Upper lobe of left lung (tissue), 6 donors: ENCODE measurements at places on chromosomes 1 and 21. TPM values are rescaled to one million over a fixed set of nuclear protein-coding genes. Genes with fewer than 3 reads are reported as not detected.

The OLIG2 gene
- total RNA-seq: not detected

The TAS1R1 gene
- total RNA-seq: 0.15 TPM

GRCh38 chr21:27134516-27134915 is 167.6 kb upstream of the ADAMTS5 start:
- H3K4me3 ChIP-seq: no peak overlapping the region
- H3K27me3 ChIP-seq: no peaks in the 10 kb centered on the region
- H3K4me1 ChIP-seq: no peaks in the 10 kb centered on the region

- no peaks in the 10 kb centered on the region for H3K36me3 ChIP-seq
- peaks cover 42% of the 10 kb centered on the region for H3K4me1 ChIP-seq
- no peak within 1 kb of the TSS for H3K27ac ChIP-seq
These were observed at the start of gene CSMD2 for GRCh38 chr1:34164771-34165391. TSS of gene CSMD2 (minus strand) at chr1:34165230. CDS start at chr1:34165097, 133 bp downstream.

The CYP4Z1 gene
- 2.1 TPM for total RNA-seq

DNA sequence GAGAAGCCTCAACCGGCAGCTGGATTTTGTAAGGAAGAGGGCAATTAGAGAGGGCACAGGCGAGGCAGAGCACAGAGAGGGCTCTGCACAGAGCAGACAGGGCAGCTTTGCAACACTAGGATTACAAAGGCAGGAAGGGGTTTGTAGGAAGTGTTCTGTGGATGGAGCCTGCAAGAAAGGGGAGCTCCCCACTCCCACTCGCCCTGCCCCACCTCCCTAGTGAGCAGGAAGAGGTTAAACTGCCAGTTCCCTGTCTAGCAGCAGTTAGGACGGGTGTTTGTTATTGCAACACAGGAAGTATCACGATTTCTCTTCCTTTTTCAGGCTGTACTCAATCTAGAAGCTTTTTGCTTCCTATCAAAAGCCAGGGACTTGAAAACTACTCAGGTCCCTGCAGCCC is 63.3 kb upstream of the LRRC8D start:
- peaks cover 51% of the 10 kb centered on the region for H3K4me1 ChIP-seq
- no peaks in the 10 kb centered on the region for H3K27me3 ChIP-seq
- peak overlapping the region; percentile 52 for H3K27ac ChIP-seq
- peak; percentile 49 for DNase-seq
- peak overlapping the region; percentile 23 for H3K4me3 ChIP-seq

- H3K27ac ChIP-seq: peak overlapping the region; percentile 45
- no peaks in the 10 kb centered on the region for H3K36me3 ChIP-seq
- no peak for DNase-seq
- peak overlapping the region; percentile 55 for H3K4me3 ChIP-seq
These were observed 48.4 kb upstream of the CD34 start for GRCh38 chr1:207959141-207959825.

DNA sequence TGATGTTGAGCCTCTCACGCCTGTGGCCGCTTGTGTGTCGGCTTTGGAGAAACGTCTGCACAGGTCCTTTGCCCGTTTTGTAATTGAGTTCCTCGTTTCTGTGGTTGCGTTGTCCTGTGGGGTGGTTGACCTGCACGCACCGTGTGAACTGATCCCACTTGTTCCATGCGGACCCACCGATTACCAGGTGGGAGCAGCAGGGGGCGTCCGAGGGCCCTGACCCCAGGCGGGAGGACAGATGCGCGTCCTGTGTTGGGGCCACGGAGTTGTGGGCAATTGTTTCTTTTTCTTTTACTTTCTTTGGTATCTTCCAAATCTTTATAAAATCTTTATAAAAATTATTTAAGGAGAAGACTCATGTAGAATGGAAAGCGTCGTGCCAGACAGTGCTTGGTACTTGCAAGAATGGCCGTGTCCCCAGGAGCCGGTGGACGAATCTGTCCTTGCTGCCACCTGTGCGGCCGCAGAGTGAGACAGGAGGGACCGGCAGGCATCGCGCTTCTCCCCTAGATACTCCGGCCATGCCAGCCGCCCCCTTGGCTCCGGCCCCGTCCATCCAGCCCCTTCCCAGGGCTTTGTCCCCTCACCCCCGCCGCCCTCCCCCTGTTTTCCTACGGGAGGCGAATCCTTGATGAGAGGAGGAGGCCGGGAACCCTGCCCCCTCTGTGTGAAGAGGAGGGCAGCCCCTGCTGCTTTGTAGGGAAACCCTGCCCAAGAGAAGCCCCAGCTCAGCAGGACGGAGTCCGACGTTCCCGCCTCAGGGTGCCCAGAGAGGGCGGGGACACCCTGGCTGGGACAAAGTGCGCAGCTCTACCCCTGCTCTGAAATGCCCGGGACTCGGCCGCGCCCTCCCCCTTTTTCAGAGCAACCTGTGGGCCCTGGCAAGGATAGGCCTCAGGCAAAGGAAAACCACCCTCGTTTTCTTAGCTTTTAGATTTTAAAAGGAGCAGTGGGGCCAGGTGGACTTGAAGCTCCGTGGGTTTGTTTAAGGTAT is 41.7 kb downstream of the PRKCZ start:
- H3K4me1 ChIP-seq: no peaks in the 10 kb centered on the region
- no peak overlapping the region for H3K4me3 ChIP-seq
- peak; percentile 37 for DNase-seq
- no peaks in the 10 kb centered on the region for H3K27me3 ChIP-seq
- no peak overlapping the region for H3K27ac ChIP-seq

DNA sequence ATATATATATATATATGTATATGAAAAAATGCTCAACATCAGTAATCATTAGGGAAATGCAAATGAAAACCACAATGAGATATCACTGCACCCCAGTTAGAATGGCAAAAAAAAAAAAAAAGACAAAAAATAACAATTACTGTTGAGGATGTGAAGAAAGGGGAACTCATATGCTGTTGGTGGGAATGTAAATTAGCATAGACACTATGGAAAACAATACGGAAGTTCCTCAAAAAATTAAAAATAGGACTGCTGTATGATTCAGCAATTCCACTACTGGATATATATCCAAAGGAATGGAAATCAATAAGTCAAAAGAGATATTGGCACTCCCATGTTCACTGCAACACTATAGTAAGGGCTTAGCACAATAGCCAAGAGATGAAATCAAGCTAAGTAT is 41.5 kb upstream of the CTBS start:
- H3K36me3 ChIP-seq: no peaks in the 10 kb centered on the region
- no peak for DNase-seq
- H3K4me3 ChIP-seq: no peak overlapping the region
- H3K4me1 ChIP-seq: peaks cover 6% of the 10 kb centered on the region
- no peak overlapping the region for H3K27ac ChIP-seq

DNA sequence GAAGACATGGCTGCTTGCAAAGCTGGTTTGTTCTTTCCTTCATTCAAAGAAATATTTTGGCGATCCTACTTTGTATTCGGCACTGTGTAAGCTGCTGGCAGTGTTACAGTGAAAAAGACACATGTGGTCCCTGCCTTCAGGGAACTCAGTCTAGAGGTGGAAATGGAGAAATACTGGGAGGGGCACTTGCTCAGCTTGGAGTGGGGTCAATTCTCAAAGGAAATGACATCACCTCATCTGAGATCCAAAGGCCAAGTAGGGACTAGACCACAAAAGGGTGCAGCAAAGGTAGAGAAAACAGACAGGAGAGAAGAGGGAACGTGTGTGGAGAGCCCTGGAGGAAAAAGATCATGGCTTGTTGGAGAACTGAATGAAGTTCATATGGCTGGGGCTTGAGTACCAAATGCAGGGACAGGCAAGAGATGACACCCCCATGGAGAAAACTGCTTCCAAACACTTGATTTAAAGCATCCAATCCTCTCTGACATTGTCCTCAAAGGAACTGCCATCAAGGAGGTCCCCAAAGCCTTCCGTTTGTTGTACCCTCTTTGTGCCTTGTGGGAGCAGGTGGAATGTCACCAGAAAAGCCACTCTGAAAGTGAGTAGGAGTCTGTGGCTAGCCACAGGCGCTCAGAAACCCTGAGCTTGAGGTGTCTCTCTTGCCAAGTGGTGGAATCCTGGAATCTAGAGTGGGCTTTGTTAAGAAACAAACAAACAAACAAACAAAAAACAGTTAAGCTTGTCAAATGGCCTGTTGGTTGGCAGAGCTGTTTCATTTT is 48.3 kb upstream of the TDRD10 start:
- H3K36me3 ChIP-seq: peaks cover 45% of the 10 kb centered on the region
- peaks cover 23% of the 10 kb centered on the region for H3K4me1 ChIP-seq
- H3K27me3 ChIP-seq: no peaks in the 10 kb centered on the region

DNA sequence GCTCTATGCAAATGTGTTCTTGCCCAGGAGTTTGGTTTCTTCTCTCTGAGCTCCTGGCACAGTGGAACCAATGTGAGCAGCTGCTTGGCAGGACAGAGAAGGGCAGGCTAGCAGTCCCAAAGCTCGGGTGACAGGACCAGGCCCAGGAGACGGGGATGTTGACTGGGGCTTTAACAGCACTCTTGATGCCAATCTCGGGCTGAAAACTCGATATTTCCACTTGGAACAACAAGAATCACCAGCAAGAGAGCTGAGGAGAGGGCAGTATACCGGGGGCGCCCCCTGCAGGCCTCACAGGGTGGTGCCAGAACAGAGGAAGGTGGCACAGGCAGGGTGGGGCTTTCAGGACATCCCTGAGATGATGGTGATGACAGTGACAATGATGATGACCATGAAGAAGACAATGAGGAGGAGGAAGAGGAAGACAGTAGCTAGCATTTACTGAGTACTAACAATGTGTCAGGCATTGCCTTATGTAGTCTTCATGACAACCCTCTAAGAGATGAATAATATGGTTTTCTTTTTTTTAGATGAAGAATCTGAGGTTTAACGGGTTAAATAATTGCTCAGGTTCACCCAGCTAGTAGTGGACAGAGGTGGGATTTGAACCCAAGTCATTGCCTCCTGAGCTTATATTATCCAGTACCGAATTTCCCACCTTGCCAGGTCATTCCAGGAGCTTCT is 2.7 kb upstream of the KCNJ9 start:
- H3K36me3 ChIP-seq: no peaks in the 10 kb centered on the region
- peaks cover 4% of the 10 kb centered on the region for H3K4me1 ChIP-seq
- peak; percentile 81 for DNase-seq

The BRINP3 gene
- total RNA-seq: not detected

- H3K4me3 ChIP-seq: no peak overlapping the region
- H3K27ac ChIP-seq: no peak overlapping the region
- H3K4me1 ChIP-seq: peaks cover 2% of the 10 kb centered on the region
- no peak for DNase-seq
- no peaks in the 10 kb centered on the region for H3K36me3 ChIP-seq
- H3K27me3 ChIP-seq: no peaks in the 10 kb centered on the region
These were observed 61.3 kb downstream of the ROR1 start for GRCh38 chr1:63835128-63835527.

DNA sequence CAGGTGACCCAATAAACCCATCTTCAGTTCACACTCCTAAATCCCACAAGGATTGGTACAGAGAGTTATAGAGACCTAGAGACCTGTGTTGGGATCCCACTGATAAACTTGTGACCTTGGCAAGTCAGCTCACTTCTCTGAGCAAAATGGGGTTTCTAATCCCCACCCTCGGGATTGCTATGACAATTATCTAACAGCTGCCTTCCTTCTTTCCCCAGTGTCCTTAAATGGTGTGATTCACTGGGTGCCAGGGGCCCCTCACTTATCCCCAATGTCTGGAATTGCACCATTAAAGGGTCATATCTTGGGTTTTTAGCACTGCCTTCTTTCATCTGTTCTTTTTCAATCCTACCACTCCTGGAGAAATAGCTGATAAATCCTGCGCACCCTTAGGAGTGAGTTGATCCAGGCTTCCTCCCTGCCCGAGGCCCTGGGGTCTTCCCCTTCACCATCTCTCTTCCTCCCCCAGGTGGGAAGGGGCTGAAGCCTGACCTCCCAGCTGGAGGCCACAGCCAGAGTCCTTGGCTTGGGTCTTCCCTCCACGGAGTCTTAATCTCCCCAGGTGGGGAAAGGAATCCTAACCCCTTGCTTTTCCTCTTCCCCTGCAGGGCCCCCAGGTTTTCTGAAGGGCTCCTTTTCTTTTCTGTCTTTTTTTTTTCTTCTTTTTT is 39.7 kb downstream of the LACTBL1 start:
- no peak overlapping the region for H3K27ac ChIP-seq
- H3K4me3 ChIP-seq: no peak overlapping the region
- no peaks in the 10 kb centered on the region for H3K4me1 ChIP-seq
- peak; percentile 2 for DNase-seq
- no peaks in the 10 kb centered on the region for H3K36me3 ChIP-seq

The MYOC gene
- 1.1 TPM for total RNA-seq

The WDR64 gene
- total RNA-seq: not detected

- H3K27ac ChIP-seq: no peak within 1 kb of the TSS
- H3K36me3 ChIP-seq: no peaks in the 10 kb centered on the region
- DNase-seq: peak; percentile 91
- peak within 1 kb of the TSS; percentile 54 for H3K4me3 ChIP-seq
- H3K4me1 ChIP-seq: peaks cover 18% of the 10 kb centered on the region
These were observed at the start of gene PRKAA2 for GRCh38 chr1:56644919-56645676. TSS of gene PRKAA2 (plus strand) at chr1:56645314. CDS start at chr1:56645388, 74 bp downstream.

The SGIP1 gene
- total RNA-seq: 5.8 TPM

DNA sequence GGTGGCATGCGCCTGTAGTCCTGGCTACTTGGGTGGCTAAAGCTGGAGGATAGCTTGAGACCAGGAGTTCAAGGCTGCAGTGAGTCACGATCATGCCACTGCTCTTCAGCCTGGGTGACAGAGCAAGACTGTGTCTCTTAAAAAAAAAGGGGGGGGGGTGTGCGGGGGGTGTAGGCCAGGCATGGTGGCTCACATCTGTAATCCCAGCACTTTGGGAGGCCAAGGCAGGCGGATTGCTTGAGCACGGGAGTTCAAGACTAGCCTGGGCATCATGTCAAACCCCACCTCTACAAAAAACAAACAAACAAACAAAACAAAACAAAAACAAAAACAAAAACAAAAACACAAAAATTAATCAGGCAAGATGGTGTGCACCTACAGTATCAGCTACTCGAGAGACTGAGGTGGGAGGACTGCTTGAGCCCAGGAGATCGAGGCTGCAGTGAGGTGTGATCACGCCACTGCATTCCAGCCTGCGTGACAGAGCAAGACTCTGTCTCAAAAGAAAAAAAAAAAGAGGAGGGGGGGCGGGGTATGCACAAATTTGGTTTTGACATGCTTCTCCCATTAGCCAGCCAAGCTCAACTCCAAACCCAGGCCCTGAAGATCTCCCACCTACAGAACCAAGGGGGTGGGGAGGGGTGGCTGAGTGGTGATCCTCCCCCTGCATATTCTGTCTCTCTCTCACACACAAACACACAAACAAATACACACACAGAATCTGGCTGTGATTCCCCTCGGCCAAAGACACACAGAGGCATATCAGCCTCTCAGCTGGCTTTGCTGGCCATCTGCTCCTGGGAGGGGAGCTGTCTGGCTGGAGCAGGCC is 3.1 kb downstream of the PTAFR start:
- no peak for DNase-seq
- peaks cover 30% of the 10 kb centered on the region for H3K4me1 ChIP-seq
- H3K27ac ChIP-seq: peak overlapping the region; percentile 79
- H3K4me3 ChIP-seq: no peak overlapping the region
- no peaks in the 10 kb centered on the region for H3K36me3 ChIP-seq

- no peak overlapping the region for H3K27ac ChIP-seq
- DNase-seq: no peak
- H3K27me3 ChIP-seq: no peaks in the 10 kb centered on the region
- H3K36me3 ChIP-seq: no peaks in the 10 kb centered on the region
- H3K4me3 ChIP-seq: no peak overlapping the region
- H3K4me1 ChIP-seq: peaks cover 38% of the 10 kb centered on the region
These were observed 150.9 kb downstream of the PRDM16 start for GRCh38 chr1:3219791-3220467.
